CD4-positive, alpha-beta T cell treated with Interleukin-6 for 4 hours (primary cell): ENCODE measurements at places on chromosomes 2 and 18.
A peak's percentile ranks its signal among the peaks of the same experiment; 100 is the strongest.

DNA sequence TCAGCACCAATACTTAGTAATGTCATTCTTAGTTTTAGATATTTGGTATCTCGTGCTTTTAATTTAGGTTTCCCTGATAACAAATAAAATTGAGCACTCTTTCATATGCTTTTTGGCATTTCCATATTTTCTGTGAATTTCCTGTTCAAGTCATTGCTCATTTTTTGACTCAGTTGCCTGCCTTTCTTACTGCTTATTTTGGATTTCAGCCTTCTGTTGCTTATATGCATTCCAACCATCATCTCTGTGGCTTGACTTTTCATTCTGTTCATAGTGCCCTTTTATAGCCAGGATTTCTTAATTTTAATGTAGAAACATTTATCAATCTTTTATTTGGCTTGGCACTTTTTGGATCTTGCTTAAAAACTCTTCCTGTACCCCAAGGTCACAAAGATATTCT lies 14.5 kb upstream of the KIF3C start:
- no peak for DNase-seq

DNA sequence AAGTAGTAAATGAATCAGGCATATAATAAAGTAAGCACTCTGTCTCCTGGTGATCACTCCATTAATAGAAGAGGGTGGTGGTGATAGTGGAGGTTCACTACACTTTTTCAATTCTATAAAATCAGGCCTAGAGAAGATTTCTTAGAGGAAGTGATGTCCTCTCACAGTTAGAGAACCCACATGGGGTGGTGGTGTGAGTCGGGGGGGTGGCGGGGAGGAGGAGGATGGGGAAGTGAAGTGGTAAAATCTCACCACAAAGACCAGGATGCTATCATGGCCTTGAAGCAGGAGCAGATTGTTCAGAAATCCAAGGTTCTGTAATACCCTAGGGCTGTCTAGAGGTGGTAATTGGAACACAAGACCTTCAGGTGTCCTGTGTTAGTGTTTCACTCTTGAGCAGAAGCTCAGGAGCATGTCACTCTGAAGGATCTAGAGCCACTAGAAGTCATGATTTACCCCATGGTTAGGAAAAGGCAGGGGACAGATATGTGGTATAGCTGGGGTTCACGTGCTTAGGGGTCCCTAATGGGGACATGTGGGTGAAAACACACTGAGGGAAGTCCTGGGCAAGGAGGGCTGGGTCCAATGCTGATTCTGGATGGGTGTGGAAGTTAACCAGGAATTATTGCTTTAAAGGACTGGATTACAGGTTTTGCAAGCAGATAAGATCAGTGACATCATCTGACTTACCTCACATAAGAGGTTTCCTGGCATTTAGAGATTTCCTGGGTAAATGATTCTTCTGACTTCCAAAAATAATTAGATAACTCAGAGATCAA lies 31.0 kb downstream of the RNF125 start:
- DNase-seq = peak; percentile 57

GRCh38 chr2:160075171-160075570 lies 12.8 kb upstream of the PLA2R1 start:
- no peak for DNase-seq

DNA sequence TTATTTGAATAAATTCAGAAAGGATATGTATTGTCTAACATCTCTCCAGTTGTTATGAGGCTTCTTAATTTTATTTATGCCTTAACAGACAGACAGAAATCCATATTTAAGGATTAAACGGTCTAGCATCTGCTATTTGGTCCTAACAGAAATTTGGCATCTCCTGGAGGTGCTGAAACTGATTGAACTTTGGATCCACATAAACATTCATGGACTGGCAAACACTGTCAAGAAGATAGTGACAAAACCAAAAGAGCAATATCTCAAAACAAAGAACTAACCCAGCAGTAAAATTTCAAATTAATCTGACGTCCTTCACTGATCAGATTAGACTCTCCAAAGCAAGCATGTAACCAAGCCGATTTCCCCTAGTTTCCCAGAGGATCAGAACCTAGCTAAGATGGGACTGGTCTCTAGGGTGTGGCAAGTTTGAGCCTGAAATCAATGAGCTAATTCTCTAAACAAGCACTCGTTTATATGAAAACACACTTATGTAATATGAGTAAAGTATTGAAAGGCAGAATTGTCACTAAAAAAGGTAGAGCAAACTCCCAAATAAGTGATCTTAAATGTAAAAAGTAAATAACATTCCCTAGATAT lies 139.5 kb downstream of the NOL4 start:
- no peak for DNase-seq

DNA sequence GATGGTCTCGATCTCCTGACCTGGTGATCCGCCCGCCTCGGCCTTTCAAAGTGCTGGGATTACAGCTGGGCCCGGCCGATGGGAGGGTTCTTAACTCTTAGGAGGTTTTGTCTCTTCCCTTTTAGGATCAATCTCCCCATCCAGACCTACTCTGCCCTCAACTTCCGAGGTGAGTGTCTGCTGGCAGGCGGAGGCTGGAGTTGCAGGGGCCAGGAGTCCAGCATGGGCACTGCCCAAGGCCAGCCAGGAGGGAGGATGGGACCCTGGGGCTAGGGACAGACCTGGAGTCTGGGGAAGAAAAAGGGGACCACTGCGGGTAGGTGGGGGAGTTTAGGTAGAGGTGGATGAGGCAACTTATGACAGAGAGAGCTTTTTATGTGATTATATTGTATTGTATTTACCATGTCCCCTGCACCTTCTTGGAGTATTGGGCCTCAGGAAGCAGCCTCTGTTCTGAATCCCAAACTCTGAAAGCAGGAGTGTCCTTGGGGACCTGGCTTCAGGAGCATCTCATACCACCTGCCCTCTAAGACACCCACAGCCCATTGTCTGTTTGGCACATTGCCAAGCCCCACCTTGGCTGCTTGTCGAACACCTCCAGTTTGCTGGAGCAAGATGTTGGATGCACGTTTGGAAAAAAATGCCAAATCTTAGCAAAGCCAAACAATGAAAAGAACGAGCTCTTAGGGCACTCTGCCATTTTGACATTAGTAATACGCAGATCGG lies 5.6 kb downstream of the DES start:
- DNase-seq = no peak

- DNase-seq = peak; percentile 41
Observed at GRCh38 chr2:232761301-232761907, 15.0 kb downstream of the KCNJ13 start.

- no peak for DNase-seq
Observed at GRCh38 chr2:63538390-63538789, 49.9 kb downstream of the WDPCP start.

DNA sequence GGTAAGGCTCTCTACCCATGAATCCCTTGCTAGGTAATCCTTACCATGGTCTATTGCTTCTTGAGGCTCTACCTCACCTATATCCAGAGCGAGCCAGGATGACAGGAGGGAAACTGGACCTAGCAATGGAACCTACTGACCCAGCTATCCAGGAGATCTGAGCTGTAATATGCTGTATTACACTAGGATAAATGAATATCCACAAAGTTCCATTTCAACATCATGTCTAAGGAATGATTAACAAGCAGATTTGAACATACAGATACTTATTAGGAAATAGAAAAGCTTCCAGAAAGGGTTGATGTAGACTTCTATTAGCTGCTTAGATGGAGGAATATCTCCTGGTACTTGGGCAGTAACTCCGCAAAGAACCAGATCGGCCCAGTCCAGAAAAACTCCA lies 110.1 kb downstream of the BAZ2B start:
- no peak for DNase-seq

- no peak for DNase-seq
Observed at GRCh38 chr2:109609352-109610024, 4.3 kb downstream of the SEPTIN10 start.

DNA sequence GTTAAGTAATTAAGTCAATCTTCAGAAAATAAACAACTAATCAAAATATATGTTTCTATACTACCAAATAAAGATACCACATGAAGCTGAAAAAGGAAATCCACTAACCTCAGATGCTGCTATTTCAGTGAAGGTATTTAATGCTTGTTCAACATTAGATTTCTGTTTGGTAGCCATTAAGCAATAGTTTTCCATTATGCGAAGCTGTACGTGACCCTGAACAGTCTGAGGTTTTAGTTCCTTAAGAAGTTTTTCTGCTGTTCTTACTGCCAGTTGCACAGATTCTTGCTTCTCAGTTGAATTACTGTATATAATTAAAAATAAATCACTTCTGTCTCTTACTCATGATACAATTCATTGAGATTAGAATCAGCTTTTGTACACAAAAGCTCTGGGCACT lies 65.4 kb downstream of the TTC21B start:
- DNase-seq = no peak

- no peak for DNase-seq
Observed at GRCh38 chr2:31241625-31242270, 7.8 kb downstream of the EHD3 start.

DNA sequence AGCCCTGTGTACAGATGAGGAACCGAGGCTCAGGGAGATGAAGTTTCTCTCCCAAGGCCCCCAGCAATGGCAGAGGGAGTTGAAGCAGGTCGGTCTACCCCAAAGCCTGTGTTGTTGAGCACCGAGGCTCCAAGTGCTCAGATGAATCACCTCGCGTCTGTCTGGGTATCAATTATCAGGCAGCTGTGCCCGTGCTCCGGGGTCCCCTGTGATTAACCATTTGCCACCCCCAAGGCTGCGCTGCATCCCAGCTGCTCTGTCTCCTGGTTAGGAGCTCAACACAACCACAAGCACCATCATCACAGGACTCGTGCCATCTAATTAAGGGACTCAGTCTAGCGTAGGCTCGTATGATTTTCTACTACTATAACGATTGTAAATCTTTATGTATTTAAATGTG lies 27.1 kb downstream of the LIPG start:
- DNase-seq = no peak

GRCh38 chr18:778194-778927 lies 33.7 kb downstream of the YES1 start:
- DNase-seq = no peak

- DNase-seq = no peak
Observed at GRCh38 chr2:232466221-232466620, 10.3 kb downstream of the ALPI start.

- DNase-seq = no peak
Observed at GRCh38 chr2:189798312-189799029, 14.2 kb downstream of the PMS1 start.

DNA sequence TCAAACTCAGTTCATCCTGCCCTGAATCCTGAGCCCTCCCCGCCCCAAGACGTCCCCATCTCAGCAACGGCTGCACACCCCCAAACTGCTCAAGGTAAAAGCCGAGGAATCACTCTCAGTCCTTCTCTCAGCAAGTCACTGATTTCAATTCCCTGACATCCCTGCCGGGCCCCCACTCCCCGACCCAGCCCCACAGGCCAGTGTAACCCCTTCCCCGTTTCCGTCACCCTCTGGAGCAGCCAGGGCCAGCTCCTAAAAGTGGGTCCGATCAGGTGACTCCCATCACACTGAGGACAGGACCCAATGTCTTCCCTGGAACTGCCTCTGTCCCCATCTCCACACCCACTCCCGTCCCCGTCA lies 20.5 kb downstream of the SNORC start:
- DNase-seq = no peak

GRCh38 chr2:86176597-86176996 lies 18.7 kb downstream of the IMMT start:
- DNase-seq = no peak

DNA sequence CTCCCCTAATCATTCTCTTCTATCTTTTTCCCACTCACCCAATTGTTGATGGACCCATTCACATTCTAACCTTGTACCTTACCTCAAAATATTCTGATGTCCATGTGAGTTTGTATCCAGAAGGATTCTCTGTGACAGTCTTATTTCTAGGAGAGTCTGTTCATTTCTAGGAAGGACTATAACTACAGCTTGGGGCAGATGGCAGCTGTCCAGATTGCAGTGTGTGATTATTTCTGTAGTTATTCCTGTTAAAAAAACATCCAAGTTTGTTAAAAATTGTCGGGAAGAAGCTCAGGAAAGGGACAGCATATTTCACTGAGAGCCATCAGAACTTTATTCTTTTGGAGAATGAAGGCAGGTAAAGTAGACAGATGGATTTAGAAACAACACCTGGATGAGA lies 142.6 kb downstream of the RAPGEF4 start:
- DNase-seq = no peak

- DNase-seq = no peak
Observed at GRCh38 chr2:98827625-98828368, 96.9 kb upstream of the MGAT4A start.

DNA sequence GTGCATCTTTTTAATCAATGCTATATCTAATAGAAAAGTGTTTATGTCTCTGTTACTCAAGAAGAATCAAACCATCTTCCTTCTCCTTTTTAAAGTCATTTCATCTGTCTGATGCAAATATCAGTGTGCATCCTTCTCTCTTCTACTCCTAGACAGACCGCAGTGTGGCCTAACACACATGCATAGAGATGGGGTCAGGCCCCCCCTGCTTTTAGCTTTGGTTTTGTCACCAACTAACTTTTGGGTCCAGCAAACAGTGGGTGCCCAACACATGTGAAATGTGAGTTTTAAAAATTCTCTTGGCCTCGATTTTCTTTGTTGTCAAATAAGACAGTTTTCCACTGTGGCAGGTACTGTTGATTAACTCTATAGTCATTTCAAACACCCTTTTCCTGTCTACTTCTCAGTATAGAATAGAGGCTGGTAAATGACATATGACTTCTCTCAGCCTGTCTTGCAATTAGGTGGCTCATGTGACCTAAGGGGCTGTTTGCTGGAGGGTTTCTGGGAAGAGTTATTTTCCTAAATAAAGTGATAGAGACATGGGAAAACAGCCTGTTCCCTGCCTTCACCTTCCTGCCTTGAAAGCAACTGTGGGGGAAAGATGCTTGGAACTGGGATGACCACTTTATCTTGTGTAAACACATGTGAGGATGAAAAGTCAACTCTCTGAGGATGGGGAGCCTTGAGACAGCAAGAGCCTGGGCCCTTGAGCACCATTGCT lies 65.7 kb upstream of the DARS1 start:
- DNase-seq = peak; percentile 24

DNA sequence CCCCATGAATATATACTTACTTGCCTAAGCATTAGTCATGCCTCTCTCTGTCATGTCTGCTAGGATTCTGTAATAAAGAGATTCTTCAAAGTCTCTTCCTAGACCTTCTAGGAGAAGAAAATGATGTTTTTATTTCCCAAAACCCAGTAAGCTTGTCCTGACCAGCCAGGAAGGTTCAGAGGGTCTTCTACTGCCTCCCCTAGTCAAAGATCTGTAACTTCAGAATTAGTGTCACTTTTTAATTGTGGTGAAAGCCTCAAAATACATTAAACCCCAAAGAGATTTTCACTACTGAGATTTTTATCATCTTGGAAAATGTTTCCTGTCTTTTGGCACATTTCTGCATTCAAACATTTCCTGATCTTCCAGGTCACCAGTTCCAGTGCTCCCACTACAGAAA lies 232.9 kb upstream of the STK17B start:
- DNase-seq = no peak

DNA sequence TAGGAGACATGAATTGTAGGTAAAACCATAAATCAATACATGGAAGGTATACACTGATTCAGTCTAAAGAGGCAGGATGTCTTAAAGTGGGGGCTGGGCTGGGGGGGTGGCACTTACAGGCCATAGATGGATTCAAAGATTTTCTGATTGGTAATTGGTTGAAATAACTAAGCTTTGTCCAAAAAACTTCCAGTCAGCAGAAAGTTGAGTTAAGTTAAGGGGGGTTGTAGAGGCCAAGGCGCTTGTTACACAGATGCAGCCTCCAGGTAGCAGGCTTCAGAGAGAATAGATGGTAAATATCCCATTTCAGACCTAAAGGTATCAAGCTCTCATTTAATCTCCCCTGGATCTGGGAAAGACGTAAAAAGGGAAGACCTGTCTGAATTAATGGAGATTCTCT lies 233.6 kb upstream of the NRXN1 start:
- no peak for DNase-seq

- no peak for DNase-seq
Observed at GRCh38 chr2:121721926-121722325, 14.7 kb downstream of the NIFK start.

GRCh38 chr2:217802266-217802665 lies 200.5 kb downstream of the TNS1 start:
- DNase-seq = no peak
